ENCODE measurements at places on chromosomes 5 and 9.

DNA sequence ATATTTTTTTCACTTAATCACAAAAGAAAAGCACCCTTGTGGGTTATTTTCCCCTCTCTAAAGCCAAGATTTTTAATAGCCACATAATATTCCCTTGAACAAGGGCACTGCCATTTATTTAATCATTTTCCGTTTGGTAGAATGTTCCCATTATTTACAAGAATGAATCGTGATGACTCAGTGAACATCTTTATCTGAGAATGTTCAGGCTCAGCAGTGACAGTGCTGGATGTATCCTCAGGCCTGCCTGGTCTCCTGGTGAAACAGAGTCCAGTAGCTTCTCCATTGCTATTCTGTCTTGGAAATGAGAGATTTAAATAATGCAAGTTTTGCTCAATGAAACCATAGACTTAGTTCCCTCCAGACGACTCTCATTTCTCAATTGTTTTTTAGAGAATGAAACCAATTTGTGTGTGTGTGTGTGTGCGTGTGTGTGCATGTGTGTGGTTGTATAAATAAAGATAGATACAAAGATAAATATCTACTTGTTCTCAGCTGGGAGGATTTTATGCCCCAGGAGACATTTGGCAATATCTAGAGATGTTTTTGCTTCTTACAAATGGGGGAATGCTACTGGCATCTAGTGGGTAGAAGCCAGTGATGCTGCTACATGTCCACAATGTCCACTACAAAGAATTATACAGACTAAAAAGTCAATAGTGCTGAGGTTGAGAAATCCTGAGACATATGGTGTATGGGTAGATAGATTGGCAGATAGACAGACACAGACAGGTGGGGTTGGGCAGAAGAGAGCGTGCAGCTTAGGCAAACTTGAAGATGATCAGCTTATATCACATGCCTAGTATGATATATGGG lies 55.0 kb downstream of the PAPPA start:
- DNase-seq = no peak
- no peak overlapping the region for H3K27ac ChIP-seq
- H3K4me1 ChIP-seq = no peaks in the 10 kb centered on the region
- no peaks in the 10 kb centered on the region for H3K27me3 ChIP-seq
- no peak overlapping the region for H3K4me3 ChIP-seq
- H3K36me3 ChIP-seq = no peaks in the 10 kb centered on the region

DNA sequence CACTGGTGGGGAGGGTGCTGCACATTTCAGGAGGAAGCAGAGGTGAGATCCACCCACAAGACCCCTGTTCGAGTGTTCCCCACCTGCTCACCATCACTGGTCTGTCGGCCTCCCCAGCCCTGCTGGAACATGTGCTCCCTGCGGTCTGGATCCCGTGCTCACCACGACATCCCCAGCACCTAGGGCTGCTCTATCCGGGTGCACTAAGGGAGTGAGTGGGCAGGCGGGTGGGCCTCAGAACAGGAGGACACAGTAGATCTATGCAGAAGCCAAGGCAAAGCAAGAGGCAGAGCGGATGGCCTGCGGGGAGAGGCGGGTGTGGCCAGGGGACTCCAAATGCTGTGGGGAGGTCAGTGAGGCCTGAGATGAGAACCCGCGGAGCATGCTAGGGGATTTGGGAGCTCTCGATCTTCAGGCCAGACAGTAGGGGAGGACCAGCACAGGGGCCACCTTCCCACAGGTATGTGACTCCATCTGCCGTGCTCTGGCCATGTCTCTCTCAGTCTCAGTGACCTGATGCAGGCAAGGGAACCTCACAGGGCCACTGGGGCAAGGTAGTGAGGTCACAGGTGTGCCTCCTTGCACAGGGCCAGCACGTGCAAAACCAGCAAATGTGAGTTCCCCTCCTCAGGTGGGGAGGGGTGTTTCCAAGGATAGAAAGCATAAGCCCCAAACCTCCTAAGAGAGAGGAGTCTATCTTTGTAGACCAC lies 134.2 kb downstream of the ZNF354C start:
- H3K27ac ChIP-seq = no peak overlapping the region
- no peaks in the 10 kb centered on the region for H3K4me1 ChIP-seq
- H3K4me3 ChIP-seq = no peak overlapping the region
- no peaks in the 10 kb centered on the region for H3K27me3 ChIP-seq
- H3K36me3 ChIP-seq = no peaks in the 10 kb centered on the region

- no peaks in the 10 kb centered on the region for H3K4me1 ChIP-seq
- H3K27ac ChIP-seq = no peak overlapping the region
- H3K36me3 ChIP-seq = no peaks in the 10 kb centered on the region
- no peak overlapping the region for H3K4me3 ChIP-seq
- no peaks in the 10 kb centered on the region for H3K27me3 ChIP-seq
- DNase-seq = no peak
Measured at GRCh38 chr5:53890490-53890889, 330.1 kb downstream of the NDUFS4 start.

- no peak overlapping the region for H3K27ac ChIP-seq
- no peak for DNase-seq
- no peak overlapping the region for H3K4me3 ChIP-seq
- H3K27me3 ChIP-seq = no peaks in the 10 kb centered on the region
- peaks cover 61% of the 10 kb centered on the region for H3K4me1 ChIP-seq
Measured at GRCh38 chr5:39146831-39147540, 72.4 kb downstream of the FYB1 start.

DNA sequence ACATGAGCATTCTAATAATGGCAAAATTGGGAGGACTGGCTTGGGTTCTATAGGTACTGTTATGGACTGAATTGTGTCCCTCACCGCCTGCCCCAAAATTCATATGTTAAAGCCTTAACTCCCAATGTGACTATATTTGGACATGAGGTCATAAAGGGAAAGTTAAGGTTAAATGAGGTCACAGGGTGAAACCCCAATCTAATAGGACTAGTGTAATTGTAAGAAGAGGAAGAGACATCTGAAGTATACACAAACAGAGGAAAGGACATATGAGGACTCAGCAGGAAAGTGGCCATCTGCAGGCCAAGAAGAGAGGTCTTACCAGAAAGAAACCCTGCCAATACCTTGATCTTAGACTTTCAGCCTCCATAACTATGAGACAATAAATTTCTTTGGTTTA lies 23.1 kb downstream of the RNF180 start:
- DNase-seq = no peak
- H3K27me3 ChIP-seq = no peaks in the 10 kb centered on the region
- H3K4me1 ChIP-seq = no peaks in the 10 kb centered on the region
- H3K4me3 ChIP-seq = no peak overlapping the region
